ENCODE measurements at places on chromosomes 3 and 15. TPM values are rescaled to one million over a fixed set of nuclear protein-coding genes. Genes with fewer than 3 reads are reported as not detected.
A peak's percentile ranks its signal among the peaks of the same experiment; 100 is the strongest.

GRCh38 chr3:150348500-150348899 is 59.6 kb upstream of the TSC22D2 start:
- DNase-seq: no peak

GRCh38 chr3:167843886-167844285 is 108.4 kb downstream of the SERPINI1 start:
- no peak for DNase-seq

DNA sequence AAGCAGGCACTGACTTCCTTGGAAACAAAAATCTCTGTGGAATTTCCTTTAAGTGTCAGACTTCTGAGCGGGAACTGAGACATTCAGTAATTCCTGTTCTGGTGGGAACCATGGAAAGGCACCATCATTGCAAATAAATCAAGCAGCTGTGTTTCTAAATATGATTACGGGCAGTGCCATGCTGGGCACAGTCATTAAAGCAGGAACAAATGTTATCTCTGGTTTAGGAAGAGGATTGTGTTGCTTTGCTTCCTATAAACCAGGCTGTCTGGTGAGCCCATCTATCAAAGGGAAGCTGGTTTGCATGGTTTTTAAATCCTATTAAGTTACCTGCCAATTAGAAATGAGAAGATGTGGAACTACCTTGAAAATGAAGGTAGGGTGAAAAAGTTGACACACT is 86.7 kb downstream of the EBLN2 start:
- no peak for DNase-seq

DNA sequence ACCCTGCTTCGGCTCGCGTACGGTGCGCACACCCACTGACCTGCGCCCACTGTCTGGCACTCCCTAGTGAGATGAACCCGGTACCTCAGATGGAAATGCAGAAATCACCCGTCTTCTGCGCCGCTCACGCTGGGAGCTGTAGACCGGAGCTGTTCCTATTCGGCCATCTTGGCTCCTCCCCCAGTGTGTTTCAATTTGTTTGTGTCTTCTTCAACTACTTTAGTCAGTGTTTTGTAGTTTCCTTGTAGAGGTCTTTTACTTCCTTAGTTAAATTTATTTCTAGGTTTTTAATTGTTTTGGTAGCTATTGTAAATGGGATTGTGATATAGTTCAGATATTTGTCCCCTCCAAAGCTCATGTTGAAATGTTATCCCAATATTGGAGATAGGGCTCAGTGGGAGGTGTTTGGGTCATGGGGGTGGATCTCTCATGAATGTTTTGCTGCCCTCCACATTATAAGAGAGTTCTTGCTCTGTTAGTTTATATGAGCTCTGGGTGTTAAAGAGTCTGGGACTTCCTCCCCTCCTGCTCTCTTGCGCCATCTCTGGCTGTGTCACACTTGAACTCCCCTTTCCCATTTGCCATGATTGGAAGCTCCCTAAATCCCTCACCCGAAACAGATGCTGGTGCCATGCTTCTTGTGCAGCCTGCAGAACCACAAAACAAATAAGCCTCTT is 304.4 kb downstream of the DOCK3 start:
- no peak for DNase-seq

DNA sequence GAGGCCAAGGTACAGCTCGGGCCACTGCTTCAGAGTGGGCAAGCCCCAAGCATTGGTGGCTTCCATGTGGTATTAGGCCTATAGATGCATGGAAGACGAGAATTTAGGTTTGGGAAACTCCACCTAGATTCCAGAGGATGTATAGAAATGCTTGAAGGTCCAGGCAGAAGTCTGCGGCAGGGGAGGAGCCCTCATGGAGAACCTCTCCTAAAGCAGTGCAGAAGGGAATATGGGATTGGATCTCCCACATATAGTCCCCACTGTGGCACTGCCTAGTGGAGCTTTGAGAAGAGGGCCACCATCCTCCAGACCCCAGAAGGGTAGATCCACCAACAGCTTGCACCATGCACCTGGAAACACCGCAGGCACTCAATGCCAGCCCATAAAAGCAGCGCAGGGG is 48.1 kb upstream of the XXYLT1 start:
- DNase-seq: no peak

- no peak for DNase-seq
Observed at GRCh38 chr3:183378008-183378407, 50.4 kb downstream of the MCF2L2 start.

- no peak for DNase-seq
Observed at GRCh38 chr15:87746333-87746732, 510.2 kb downstream of the NTRK3 start.

DNA sequence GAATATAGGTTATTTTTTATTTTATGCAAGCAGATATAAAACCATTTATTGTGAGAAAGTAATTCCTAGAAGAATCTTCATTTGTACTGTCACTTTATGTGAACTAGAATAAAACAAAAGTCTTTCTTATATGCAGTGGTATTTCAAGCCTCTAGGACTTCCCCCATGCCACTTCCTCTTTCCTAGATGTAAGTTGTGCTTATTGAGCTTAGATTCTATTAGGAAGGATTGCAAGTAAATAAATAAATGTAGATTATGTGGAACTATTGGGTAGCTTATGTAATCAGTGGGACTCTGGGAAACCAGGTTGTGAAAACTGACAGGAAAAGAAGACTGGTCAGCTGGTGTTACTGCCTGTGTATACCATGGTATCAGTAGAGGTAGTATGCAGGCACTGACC is 169.7 kb downstream of the RSRC1 start:
- no peak for DNase-seq

DNA sequence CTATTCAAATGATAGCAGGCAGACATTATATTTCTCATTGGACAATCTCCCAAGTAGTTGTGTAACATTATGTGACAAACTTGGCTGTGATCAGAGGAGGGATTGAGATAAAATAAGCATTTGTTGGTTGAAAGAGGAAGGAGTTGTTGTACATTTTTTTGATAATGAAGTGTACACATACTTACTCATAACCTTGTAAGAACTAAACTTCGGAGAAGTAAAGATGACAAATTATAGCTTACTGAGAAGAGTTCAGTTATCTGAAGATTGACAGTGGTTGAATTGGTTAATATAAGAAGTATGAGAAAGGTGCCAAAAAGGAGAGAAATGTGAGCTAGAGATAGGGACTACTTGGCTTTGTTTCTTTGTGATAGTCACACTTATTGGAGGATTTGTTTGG is 32.6 kb downstream of the STT3B start:
- no peak for DNase-seq

DNA sequence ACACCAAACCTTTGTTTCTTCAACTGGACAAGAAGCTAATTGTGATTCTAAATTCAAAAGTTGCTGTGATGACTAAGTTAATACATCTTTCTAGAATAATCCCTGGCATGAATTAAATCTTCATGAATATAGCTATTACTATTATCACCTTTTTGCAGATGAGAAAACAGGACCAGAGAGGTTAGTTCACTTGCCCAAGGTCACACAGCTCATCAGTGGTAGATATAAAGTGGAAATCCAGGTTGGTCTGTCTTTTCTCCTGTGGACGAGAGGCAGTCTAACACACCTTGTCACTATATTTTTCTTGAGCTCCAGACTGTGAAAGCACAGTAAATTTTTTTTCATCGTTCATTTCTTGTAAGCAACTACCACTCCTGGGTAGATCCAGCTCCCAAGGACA is 247.6 kb upstream of the LRTM1 start:
- no peak for DNase-seq

DNA sequence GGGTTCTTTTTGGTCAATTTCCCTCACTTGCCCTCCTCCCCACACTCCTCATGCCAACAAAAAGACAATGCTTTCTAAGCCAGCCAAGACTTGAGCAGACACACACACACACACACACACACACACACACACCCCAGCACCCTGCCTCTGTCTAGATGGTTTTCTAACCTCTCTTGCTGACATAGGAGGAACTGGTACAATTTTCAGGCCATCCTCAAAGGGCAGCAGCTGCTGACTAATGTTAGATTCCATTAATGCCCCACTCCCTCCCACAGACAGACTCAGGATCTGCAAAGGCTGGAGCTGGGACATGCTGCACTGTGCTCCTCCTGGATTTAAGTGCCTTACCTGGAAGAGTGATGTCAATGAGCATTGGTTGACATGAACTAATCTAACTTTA is 438.4 kb downstream of the OCA2 start:
- DNase-seq: no peak

GRCh38 chr3:59850417-59850816 is 800.6 kb upstream of the CFAP20DC start:
- DNase-seq: no peak

DNA sequence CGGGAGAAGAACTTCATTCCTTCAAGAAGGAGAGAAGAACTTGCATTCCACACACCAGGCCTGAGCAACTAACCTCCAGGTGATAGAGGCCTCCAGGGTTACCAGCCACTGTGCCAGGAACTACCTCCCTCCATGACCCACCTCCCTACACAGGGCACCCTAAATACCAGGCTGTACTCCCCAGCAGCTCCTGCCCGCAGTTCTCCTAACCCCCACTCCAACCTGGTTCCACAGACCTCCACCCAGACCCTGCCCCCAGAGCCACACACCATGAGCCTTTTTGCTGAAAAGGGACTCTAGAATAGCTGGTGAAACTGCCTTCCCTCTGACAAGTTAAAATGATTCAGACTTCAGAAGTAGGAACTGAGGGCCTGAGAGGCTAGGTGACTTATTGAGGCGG is 8.2 kb downstream of the IGDCC3 start:
- no peak for DNase-seq

- DNase-seq: no peak
Observed at GRCh38 chr15:46576646-46577395, 942.0 kb downstream of the SQOR start.

GRCh38 chr3:152268555-152269055 is at the start of gene MBNL1:
TSS of gene MBNL1 (plus strand) at chr3:152268929. CDS start at chr3:152300194, 31,265 bp downstream.
- DNase-seq: peak; percentile 89

GRCh38 chr15:75043509-75044257 is 20.3 kb downstream of the PPCDC start:
- DNase-seq: no peak

GRCh38 chr3:138938056-138938876 is 8.7 kb downstream of the FOXL2 start:
- DNase-seq: no peak

- no peak for DNase-seq
Observed at GRCh38 chr3:29513236-29513635, 232.4 kb downstream of the RBMS3 start.

DNA sequence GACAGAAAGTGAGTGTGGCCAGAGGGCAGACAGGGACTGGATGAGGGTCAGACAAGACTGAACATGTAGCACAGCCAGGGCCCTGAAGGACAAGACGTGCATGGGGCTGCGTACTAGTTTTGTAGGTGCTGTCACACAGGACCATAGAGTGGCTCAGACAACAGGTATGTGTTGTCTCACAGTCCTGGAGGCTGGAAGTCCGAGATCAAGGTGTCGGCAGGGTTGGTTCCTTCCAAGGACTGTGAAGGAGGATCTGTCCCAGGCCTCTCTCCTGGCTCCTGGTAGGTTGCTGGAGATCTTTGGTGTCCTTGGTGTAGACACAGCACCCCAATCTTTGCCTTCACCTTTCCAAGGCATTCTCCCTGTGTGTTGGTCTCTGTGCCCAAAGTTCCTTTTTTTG is 136.4 kb downstream of the SRGAP3 start:
- no peak for DNase-seq

DNA sequence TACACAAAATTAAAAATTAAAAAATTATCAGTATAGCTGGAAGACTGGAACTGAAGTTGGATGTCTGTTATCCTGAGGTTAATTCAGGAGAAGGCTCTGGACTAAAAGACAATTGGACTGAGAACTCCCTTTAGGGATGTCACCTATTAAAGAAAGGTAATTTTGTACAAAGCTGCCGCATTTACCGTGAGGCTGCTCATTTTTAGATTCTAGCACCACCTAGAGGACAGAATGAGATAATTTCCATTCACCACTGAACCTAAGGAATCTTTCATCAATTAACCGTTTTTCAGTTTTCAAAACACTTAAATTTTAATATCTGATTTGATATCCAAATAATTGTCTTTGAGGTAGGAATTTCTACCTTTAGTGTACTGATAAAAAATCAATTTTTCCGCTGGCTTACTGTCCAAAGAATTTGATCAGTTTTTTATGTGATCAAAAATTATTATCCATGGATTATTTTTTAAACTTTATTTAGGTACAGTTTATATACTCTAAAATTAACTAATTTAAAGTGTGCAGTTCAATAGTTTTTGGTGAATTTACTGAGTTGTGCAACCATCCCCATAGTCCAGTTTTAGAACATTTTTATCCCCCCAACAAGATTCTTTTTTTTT is 106.7 kb upstream of the TNIK start:
- peak; percentile 34 for DNase-seq

DNA sequence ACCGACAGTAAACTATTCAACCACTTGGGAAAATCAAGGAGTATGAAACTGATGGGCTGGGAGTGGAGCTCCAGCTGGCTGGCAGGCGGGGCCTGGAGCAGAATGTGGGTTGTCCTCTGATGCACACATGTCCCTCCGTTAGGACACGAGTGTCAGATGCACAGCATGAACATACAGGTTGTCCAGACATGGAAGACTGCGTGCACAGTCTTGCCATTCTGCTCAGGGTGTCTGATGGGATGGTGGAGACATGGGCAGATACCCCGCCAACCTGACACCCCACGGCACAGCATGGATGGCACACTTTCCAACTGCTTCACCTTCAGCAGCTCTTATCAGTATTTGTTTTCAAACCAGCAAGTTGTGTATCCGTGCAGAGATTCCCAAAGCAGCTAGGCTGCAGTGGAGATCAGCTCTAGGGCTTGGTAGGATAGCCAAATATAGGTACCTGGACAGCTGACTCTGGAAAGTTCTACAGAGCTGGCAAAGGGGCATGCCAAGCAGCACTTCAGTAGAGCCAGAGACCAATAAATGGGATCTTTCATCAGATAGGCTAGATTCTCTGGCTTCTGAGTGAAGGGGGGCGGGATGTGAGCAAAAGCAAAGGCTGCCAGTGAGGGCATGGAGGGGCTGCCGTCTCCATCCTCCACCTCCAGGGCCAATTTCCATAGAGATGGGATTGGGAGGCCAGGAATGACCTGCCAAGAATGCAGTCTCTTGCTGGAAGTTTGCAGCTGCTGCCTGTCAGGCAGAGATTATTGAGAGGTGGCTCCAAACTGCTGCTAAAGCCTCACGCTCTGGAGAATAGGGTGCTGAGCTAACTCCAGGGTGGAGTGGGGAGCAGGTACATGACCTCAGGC is 47.2 kb upstream of the KY start:
- no peak for DNase-seq

The CFAP100 gene
- total RNA-seq: not detected

The C3orf49 gene
- total RNA-seq: not detected

The GNB4 gene
- 7.4 TPM for total RNA-seq

The ZPLD1 gene
- not detected for total RNA-seq

The SEMA6D gene
- not detected for total RNA-seq

The ISLR2 gene
- not detected for total RNA-seq

The GRK7 gene
- not detected for total RNA-seq

The CCR1 gene
- total RNA-seq: 6.4 TPM

Data from activated CD4-positive, alpha-beta T cell treated with anti-CD3 and anti-CD28 coated beads, Interleukin-2, amount 10 ng/mL, durations not matched to agents 7 days and 5 days (primary cell).